Activated CD4-positive, alpha-beta T cell treated with anti-CD3 and anti-CD28 coated beads for 24 hours (primary cell): ENCODE measurements at places on chromosomes 11 and 22.

GRCh38 chr11:12704049-12704448 lies 29.8 kb downstream of the TEAD1 start:
- no peak for DNase-seq

DNA sequence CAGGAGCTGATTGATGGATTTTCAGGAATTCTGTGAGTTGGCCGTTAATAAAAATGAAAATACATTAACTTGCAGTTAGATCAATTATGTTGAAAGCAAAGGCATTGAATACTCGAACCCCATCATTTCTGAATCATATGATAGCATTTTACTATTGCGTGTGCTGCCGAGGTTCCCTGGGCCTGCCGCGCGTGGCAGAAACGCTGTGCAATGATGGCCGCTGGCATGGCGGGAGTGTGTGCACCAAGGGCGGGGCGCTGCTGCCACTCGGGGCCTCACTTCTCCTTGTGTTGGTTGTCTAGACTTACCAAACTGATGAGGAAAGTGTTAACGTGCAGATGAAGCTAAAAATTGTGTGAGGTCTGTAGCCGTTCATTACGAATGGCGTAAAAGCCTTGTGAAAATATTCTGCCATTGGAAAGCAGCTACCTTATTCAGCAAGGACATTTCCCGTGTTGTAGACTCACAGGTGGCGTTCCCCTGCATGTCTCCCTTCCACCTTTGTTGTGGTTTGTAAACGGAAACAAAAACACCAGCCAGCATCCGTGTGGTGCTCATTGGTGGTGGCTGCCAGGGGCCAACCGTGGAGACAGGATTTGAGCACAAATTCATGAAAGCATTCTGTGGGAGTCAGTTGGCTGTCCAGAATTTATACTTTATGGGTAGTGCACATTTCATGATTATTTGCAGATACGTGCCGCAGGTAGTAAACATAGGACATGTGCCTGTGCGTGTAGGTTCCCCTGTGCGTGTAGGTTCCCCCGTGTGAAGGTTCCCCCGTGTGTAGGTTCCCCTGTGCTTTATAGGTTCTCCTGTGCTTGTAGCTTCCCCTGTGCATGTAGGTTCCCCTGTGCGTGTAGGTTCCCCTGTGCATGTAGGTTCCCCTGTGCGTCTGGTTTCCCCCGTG lies 5.9 kb upstream of the GRAMD4 start:
- peak; percentile 29 for DNase-seq

GRCh38 chr11:12430351-12430750 lies 53.0 kb downstream of the PARVA start:
- no peak for DNase-seq

DNA sequence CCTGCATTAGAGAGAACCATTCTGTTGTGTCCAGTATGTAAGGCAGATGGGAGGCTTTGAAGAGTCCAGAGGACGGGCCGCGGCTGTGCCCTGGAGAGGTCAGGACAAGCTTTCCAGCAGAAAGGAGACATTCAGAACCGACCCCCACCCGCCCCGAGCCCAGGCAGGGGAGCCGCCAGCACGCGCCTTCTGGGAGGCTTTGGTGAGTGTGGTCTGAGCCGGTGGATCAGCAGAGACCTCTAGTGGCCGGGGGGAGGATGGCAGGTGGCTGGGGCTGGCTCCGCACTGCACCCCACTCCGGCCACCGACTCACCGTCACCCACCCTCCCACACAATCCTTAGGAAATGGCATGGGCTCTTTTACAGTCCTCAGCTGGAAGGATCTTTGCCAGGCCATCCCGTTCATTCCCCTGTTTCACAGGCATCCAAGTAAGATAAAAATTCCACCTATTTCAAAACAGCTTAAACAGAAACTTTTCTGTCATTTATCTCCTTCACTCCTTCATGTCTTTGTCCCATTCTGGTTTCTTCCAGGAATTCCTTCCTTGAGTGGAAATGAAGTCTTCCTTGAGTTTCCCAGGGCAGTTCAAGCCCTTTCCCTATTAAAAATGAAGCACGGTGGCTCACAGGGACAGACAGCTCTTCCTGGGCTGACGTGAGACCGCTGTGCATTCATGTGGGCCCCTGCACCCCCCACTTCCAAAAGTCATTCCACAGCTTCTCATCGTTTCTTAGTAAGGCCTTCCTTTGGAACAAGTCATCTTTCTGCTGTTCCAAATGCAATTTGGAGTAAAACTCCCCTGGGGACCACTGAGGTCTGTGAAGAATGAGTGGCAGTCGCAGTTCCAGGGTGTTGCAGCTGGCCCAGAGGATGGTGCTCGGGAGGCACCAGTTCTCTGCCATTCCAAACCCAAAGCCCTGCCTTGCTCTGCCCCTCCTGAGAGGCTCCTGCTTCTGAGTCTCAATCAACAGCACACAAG lies 91.0 kb downstream of the FEZ1 start:
- peak; percentile 58 for DNase-seq

GRCh38 chr11:122154994-122155393 lies 39.0 kb upstream of the BLID start:
- DNase-seq: no peak

- DNase-seq: no peak
These were observed 33.6 kb downstream of the OSBP start for GRCh38 chr11:59582006-59582405.

GRCh38 chr22:46172522-46173110 lies 22.3 kb downstream of the PPARA start:
- no peak for DNase-seq

GRCh38 chr11:131889760-131890581 lies 519.6 kb downstream of the NTM start:
- DNase-seq: no peak

- no peak for DNase-seq
These were observed 10.8 kb downstream of the CRYBA4 start for GRCh38 chr22:26632422-26633155.

- DNase-seq: peak; percentile 59
These were observed 13.8 kb downstream of the GGT5 start for GRCh38 chr22:24230911-24231656.

DNA sequence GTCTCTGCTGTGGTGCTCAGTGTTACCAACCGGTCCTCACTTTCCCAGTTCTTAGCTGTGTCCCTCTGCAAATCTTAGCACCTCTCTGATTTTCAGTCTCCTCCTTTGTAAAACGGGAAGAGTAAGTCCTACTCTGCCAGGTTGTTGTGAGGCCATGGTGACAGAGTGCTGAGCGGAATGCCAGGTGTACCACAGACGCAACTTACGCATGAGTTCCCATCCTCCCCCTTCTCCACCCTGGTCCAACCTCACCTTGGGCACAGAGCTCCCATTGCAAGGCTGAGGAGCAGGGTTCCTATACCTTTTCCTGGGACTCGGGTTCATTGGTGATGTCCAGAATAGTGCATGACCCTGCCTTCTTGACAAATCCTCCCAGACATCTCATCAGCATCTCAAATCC lies 7.3 kb upstream of the DDB2 start:
- no peak for DNase-seq

GRCh38 chr11:2175659-2176058 lies 4.0 kb upstream of the TH start:
- DNase-seq: no peak

GRCh38 chr11:108734283-108734682 lies 69.4 kb downstream of the DDX10 start:
- no peak for DNase-seq

DNA sequence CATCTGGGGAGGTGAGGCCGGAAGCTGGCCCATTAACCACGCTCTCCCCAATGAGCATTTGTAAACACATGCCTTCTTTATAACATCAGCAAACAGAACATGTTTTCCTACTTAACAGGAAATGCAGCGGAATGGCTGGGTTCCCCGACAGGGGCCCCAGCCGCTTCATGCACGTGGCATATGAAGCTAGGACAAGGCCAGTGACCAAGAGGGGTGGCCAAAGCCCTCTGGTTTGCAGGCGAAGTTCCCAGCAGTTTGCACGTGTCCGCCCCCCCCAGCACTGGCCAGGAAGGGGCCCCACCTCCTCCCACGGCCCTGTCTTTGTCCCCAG lies 38.7 kb upstream of the LINC01488 start:
- DNase-seq: no peak

GRCh38 chr11:29227811-29228210 lies 789.0 kb downstream of the KCNA4 start:
- DNase-seq: no peak

- DNase-seq: no peak
These were observed 107.5 kb downstream of the TBC1D22A start for GRCh38 chr22:46869831-46870441.

DNA sequence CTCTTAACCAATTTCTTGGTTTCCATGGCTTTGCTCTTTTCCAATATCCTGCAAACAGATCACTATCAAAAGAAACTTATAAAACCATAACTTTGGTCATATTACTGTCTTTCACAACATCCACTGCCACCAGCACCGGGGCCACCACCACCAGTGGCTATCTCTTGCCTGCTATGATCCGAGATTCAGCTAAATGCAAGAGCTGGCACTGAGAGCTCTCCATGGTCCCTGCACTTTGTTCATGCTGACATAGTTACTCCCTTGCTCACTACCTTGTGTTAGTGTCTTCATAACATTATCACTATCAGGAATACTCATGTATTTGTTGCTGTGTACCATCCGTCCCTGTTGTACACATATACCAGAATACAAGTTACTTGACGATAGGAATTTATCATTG lies 299.0 kb downstream of the ETS1 start:
- no peak for DNase-seq

GRCh38 chr11:65040847-65041622 lies at the start of gene SAC3D1:
Gene SAC3D1 (plus strand): TSS chr11:65041210. CDS start chr11:65041293, 83 bp downstream.
- peak; percentile 79 for DNase-seq

DNA sequence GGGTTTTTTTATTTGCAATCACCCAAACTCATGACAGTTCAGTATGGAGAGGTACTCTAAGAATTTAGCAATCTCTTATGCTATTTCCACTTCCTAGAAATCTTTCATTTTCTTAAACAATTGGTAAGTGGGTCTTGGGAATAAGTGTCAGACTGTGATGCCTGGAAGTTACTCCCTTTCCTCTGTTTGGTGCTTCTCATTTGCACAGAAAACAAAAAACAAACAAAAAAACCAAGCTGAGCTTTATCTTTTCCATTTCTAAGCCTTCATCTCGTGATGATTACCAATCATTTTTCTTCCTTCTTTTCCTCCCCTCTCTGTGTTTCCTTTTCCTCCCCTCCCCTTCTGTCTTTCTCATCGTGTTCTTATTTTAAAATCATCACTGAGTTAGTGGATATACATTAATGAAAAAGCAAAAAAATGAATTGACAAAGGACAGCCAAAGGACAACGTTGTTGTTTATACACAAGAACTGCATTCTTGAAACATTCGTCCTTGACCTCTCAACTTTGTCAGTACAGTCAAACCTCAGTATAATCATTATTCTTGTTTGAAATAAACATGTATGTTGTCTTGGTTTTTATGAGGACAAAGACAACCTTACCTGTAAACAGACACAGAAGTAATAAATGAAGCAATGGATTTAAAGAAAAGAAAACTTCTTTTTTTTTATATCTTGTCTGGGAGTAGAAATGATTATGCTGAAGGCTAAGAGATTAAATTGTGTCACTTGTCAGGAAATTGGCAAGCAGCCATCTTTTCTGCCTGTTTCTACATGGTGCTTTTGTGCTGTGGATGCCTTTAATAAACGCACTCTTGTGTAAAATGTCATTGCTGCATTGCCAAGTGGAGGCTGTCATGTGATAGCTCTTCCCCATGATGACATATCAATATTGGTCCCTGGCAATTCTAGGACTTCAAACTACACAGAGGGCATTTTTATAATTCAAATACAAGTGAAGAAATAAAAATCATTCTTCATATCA lies 803.2 kb upstream of the CCDC90B start:
- no peak for DNase-seq

DNA sequence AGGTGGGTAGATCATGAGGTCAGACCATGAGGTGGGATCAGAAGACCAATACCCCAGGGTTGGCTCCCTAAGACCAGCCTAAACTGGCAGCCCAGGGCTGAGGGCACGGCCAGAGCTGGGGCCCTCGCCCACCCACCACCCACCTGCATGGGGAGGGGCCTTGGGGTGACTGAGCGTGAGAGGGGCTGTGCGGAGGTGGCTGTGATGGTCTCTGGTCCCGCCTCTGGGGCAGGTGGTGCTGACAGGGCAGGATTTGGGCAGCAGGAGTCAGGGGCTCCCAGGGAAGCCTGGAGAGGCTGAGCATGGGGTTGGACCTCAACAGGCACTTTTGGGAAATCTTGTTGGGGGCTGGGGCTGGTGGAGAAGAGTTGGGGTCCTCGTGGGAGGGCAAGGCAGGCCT lies 39.8 kb upstream of the MUC5AC start:
- no peak for DNase-seq

- peak; percentile 3 for DNase-seq
These were observed 75.0 kb downstream of the JRKL start for GRCh38 chr11:96464700-96465307.

DNA sequence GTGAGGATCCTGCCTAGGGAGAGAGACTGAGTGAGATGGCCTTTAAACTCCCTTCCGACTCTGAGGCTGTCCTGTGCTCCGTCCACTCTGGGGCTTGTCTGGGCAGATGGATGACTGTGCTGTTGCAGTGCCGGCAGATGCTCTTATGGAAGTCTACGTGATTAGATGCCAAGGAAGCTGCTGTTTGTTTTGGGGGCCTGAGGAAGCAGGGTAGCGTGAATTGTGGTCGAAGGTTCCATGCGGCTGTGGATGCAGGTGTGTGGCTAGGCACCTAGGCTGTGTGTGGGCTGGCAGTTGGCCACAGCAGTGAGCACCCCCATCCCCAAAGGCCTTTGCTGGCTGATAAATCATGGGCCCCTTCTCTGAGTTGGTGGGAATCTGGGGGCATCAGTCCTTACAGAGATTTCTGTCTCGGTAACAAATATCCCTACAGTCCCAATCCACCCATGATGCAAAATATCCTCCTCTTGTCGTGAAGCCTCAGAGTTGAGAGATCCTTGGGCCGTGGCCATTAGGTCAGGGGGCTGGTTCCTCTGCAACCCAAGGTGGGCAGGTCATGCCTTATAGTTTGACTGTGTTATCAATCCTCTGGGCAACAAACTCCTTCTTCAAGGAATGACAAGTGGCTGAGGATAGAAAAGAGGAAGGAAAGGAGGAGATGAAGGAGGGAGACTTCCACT lies 31.2 kb downstream of the AMPD3 start:
- no peak for DNase-seq

GRCh38 chr11:36750349-36750748 lies 152.3 kb upstream of the RAG2 start:
- no peak for DNase-seq

GRCh38 chr22:38075105-38075825 lies 8.7 kb downstream of the SLC16A8 start:
- no peak for DNase-seq
